H1 (cell line): ENCODE measurements at places on chromosomes 7 and 10. TPM values are rescaled to one million over a fixed set of nuclear protein-coding genes. Genes with fewer than 3 reads are reported as not detected.

The IFIT1 gene
- total RNA-seq: 1.5 and 1.8 TPM in 2 replicates

The GBX1 gene
- not detected in 2 replicates for total RNA-seq

DNA sequence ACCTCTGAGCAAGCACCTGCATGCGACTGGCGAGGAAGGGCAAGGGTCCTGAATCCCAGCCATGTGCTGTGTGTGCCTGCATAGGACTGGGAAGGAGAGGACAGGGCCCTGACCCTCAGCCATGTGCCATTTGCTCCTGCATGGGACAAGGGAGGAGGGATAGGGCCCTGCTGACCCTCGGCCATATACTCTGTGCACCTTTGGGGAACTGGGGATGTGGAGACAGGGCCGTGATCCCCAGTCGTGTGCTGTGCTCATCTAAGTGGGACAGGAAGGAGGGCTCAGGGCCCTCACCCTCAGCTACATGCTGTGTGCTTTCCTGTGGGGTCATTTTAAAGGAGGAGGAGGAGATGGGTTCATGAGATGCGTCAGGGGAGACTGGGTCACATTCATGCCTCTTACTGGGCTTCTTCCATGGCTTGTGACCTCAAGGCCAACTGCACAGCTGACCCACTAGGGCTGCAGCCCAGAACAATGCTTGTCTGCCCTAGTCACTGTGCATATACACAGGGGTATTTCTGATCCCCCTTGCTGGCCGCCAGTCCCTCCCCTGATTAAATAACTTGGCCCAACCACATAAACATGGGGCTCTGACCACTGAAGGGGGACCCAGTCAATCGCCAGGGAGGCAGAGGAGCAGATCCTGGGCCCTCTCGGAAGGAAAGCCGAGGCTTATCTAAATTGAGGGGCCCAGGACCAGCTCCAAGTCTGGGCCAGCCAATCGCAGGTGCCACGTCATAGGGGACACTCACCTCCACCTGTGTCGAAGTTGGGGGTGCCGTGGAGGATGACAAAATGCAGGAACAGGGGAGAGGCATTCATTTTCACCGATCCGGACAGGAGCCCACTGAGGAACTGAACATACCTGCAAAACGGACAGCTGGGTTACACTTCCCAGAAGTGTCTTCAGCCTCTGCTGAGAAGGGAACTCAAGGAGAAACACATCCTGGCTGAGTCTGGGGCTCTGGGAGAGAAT is 167.3 kb downstream of the TNS3 start:
- DNase-seq: no peak

GRCh38 chr10:101774589-101775272 is 1.2 kb downstream of the FGF8 start:
- DNase-seq: no peak

DNA sequence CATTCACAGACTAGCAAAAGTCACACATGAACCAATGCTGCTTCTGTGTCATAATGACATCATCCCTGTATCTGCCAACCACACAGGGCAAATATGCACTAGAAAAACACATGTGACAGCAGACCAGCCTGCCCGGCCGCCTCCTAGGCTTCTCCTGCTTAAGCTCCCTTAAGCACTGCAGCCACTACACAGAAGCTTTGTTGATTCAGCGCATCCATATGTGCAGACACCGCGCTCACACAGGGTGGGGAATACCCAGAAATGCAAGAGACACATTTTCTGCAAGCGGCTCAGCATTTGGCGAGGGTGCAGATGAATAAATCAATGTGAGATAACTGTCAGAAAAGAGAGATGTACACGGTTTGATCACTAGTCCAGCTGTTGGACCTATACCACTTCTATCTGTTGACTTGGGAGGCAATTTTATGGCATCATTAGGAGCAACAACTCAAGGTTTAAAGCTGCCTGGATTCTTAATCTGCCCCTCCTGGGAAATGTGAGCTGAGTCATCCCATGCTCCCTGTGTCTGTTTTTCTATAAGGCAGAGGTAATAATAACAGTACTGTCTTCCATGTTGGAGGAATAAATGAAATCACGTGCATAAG is 33.4 kb downstream of the CPXM2 start:
- DNase-seq: no peak

DNA sequence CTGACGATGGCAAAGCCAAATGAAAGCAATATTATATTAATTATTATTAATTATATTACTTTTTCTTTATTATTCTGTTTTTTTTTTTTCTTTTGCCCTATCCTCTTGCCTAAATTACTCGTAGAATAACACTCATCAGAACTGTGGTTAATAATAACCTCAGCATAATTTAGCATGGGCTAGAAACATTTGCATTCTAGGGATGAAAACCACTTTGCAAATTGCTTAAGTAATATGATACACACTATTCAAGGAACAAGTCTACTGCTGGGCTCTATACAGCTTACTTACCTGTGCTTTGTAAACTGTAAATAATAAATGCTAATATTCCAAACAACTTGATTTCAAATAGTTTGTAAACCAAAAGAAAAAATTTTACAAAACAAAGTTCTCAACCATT is 375.8 kb downstream of the HGF start:
- DNase-seq: no peak

GRCh38 chr10:4649886-4650508 is 176.0 kb upstream of the AKR1E2 start:
- DNase-seq: no peak

DNA sequence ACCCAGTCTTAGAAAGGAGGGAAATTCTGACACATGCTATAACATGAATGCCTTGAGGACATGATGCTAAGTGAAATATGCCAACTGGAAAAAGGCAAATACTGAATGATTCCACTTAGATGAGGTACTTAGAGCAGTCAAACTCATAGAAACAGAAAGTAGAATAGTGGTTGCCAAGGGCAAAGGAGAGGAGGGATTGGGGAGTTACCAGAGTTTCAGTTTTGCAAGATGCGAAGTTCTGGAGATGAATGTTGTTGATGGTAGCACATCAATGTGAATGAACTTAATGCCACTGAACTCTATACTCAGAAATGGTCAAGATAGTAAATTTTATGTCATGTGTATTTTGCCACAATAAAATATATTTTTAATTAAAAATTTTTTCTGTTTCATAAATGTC is 38.9 kb downstream of the DRGX start:
- DNase-seq: no peak

DNA sequence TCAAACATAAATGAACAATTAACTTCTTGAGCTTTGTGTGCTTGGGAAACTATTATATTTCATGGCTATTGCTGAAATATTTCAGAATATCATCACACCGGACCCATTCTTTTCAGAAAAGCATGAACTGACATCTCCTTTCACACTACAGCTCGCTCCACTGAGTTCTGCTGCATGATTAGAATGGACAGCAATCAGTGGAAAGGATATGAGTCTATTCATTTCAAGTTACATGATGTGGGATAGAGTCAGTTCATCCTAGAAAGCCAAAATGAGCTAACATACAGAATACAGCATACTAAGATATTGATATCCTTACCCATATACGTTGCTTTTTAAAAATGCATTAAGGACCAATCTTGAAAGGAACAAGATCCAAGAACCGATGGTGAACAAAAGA is 1.1 kb upstream of the FAM53B start:
- no peak for DNase-seq

GRCh38 chr7:48718731-48719378 is 205.5 kb upstream of the CDC14C start:
- DNase-seq: no peak

DNA sequence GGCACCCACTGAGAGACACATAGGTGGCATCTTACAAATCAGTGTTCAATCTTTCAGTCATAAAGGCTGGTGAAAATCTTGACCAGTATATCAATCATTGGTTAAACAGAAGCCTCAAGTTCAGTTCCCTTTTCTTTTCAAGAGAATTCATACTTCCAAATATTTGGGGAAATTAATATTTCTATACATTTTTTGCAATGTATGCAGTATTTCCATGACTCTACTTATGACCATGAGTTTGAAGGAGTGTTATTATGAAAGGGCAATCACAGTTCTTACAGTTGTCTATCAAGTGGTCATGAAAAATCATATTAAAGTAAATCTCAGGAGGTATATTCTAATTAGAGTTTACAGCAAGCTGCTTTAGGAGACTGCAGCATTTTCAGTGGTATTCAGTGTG is 724.0 kb downstream of the ANKRD7 start:
- DNase-seq: no peak

DNA sequence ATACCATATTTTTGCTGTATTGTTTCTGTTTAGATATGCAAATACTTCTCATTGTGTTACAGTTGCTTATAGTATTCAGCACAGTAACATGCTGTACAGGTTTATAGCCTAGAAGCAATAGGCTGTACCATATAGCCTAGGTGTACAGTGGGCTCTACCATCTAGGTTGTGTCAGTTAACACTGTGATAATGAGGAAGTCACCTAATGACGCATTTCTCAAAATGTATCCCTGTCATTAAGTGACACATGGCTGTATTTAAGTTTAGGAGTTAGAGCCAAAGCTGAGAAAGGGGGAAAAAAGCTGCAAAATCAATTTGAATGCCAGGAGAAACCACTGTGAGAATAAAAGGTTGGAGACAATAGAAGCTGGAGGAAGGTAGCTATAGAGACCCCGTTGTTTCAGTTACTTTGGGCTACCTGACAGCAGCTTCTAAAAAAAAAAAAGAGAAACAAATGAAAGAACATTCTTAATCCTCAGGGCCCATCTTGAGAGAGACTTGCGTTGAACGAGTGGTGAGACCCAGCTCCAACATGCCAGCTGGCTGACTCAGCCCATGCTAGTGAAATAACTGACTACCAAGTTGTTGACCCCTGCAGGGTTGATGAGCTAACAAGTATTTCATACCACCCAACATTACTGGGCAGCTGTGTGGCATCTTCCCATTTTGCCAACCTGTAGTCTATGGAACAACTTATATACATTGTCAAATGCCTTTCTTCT is 8.7 kb downstream of the STARD3NL start:
- DNase-seq: no peak

DNA sequence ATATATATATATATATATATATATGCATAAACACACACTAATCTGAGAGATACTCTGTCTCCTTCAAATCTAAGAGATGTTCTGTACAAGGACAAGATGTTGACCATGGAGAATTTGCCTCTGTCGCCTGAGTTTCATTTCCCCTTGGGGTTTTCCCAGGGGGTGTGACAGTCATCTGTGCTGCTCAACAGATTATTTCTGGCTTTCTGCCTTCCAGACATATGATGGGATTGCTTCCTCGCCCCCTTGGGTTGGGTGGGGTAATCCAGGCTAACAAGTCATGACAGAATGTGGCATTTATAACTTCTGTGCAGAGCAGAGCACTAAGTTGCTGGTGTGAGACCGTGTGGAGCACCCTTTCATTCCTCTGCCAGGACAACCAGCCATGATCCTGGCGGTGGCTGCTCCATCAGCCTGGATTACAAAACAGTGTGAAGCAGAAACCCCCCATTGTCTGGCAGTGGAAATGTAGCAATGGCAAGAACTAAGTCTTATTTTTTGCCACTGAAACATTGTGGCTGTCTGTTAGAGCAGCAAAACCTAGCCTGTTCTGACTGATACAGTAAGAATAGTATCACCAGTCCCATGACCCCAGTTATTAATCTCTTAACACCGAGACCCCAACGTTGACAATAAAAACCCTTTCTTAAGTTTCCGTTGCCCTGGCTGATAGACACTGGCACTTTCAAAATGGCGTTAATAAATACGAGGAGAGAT is 13.7 kb upstream of the USP6NL start:
- no peak for DNase-seq
